ENCODE measurements at places on chromosomes 3 and 15.
A peak's percentile ranks its signal among the peaks of the same experiment; 100 is the strongest.

DNA sequence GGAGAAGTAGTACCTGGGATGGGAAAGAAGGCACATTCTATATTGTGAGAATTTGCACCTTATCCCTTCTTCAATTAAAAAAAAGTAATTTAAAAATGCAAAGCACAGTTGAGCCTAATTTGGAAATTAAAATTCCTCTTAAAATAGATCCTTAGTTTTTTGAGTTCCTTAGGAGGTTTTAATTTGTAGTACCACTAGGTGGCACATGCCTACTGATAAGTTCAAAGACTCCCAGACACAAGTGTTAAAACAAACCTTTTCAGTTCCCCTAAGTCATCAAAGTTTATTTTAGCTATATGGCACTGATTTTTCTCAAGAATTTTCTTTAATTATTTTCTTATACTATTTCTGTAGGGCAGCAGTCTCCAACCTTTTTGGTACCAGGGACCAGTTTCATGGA, 127.6 kb upstream of the AZI2 start:
- peak; percentile 16 for DNase-seq

- no peak for DNase-seq
Observed at GRCh38 chr15:32098033-32098432, 67.7 kb downstream of the CHRNA7 start.

GRCh38 chr3:9226326-9226725, 23.1 kb downstream of the SRGAP3 start:
- DNase-seq: no peak

DNA sequence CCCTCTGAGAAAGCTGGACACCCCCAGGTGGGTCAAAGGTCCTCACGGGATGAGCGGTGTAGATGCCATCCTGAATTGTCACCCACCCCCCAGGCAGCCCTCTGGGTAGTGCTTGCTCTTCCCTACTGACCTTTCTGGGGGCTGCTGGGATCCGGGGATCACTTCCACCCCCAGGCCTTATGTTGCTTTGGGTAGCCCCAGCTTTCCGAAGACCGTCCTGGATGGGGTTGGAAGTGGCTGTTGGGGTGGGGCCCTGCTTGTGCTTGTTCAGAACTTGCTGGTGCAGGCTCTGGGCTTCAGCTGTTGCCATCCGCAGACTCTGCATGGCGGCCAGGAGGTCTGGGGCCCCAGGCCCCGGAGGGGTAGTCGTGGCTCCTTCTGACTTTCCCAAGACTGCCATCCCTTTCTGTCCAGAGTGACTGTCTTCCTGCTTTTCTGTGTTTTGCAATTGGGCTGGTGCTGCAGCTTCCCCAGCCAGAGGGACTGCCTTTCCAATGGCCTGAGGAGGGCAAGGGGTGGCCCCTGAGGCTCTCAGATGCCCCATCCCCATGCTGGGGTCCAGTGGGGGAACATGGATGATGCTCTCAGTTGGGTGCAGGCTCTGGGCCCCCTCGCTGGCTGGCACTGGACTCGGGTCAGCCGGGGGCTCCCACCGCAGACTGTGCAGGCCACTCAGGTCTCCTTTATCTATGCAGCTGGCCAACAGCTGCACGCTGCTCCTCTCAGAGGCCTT, 6.3 kb downstream of the XIRP1 start:
- no peak for DNase-seq

GRCh38 chr15:69413822-69414700, at the start of gene KIF23:
Gene KIF23 (plus strand): TSS chr15:69414349. CDS start chr15:69414466, 117 bp downstream.
- peak; percentile 87 for DNase-seq

DNA sequence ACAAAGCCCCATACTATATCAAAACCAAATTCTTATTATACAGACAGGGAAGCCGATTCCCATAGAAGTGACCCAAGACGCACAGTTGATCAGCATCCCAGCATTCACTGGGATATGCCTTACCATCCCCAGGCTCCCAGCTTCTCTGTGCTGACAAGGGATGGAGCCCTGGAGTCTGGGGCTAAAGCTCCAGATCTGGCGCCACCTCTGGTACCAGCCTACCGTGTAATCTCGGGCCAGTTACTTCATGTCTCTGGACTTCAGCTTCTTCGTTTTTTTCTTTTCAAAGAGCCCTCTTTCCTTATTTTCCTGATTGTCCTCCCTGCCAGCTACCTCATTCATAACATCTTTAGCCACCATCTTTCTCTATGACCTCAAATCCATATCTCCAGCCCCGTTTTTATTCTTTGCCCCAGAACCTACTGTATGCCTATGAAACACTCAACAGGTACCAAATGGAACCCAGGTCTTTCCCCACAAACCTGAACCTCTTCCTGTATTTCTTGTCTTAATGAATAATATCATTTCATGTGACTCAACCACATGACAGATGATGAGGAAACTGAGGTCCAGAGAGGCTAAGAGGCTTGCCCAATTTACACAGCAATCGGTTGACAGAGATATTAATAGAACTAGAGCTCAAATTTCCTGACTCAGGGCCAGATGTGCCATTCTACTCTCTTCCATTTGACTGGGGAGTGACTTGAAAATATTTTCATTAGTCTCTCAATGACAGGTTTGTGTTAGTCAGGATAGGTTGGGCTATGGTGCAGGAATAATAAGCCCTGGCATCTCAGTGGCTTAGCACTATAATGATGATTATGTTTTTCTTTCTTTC, 85.4 kb upstream of the TLE3 start:
- no peak for DNase-seq

DNA sequence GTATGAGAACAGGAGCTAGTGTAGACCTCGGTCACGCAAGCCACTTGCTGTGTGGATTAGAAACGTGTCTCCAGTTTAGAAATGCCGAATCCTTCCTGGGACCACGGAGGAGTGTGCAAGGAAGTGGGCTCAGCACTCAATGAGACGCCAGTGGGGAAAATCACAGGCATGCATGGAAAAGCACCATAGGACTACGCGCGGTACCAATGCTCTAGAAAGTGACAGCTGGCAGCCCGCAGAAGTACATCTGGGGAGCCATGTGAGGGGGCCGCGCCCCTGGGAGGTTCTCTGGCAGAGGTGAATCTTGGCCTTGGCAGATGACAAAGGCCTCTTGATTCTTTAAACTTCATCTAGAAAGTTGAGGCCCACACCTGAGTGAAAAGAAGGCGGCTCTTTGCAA, 99.3 kb downstream of the LRRK1 start:
- DNase-seq: no peak

DNA sequence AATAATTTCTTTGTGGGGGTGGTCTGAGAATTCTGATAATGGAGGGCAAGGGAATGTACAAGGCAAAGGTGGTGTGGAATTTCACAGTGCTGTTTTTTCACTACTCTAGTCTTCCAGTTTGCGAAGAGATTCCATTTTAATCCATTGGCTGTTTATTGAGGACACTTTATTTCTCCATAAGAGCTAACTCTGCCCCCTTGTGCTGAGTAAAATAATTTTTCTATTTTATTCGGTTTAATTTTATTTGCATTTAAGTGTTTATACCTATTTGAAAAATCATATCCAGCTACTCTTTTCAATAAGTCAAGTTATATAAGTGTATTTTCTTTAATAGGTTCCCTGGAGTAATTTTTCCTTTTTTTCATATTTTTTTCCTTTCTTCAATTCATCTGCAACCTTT, 840.1 kb downstream of the TUSC7 start:
- DNase-seq: no peak

GRCh38 chr3:17730318-17730967, 12.0 kb downstream of the TBC1D5 start:
- no peak for DNase-seq
